ENCODE measurements at places on chromosomes 6 and 20.

DNA sequence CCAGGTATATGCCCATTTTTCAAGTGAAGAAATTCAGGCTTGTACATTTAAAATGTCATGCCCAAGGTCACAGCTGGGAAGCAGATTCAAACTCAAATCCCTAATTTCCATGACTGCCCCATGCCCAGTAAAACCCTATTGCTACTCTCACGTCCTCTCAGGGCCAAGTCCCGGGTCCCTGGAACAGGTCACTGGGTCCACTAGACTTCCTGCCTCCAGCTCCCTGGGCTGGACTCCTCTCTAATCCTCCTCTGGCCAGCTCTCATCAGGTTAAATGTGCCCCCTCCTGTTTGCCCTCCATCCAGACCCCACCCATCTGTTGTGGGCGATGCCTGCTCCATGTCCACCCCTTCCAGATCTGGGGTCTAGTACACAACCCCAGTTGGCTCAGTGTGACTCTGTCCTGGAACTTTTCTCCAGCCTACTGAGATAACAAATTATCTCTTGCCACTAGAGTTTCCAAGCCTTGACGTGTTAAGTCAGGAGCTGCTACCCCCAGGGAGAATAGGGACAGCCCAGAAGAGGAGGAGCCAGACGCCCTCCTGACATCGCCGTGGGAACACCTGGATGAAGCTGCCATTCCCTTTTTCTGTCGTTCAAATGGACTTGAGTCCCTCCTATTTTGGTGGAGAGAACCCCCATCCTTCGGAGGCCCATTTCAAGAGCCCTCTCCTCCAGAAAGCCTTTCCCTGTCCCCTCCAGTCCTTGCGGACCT is 3.7 kb upstream of the SPDEF start:
- DNase-seq = peak; percentile 34

DNA sequence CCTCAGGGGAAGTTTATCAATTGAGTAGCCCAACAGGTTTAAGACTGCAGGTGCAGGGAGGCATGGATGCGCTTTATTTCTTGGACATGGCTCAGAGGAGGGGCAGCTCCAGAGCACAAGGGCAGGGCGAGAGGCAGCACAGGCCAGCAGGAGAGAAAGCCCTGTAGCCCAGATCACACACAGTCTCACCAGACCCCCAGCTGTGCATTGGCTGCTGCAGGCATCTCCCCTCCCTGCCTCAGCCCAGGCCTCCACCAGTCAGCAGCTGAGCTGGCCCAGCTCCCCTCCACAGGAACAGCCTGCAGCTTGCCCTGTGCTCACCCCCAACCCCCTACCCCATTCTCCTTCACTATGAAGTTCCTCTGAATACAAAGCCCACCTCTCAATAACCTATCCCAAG is 24.7 kb downstream of the MRPL14 start:
- no peak for DNase-seq

GRCh38 chr20:32511358-32512046 is 73.6 kb downstream of the NOL4L start:
- DNase-seq = no peak

- no peak for DNase-seq
Measured at GRCh38 chr20:63061051-63061770, 54.4 kb upstream of the BHLHE23 start.

GRCh38 chr6:100988391-100988984 is 107.4 kb upstream of the ASCC3 start:
- DNase-seq = no peak

- no peak for DNase-seq
Measured at GRCh38 chr6:129115471-129115870, 232.5 kb downstream of the LAMA2 start.

DNA sequence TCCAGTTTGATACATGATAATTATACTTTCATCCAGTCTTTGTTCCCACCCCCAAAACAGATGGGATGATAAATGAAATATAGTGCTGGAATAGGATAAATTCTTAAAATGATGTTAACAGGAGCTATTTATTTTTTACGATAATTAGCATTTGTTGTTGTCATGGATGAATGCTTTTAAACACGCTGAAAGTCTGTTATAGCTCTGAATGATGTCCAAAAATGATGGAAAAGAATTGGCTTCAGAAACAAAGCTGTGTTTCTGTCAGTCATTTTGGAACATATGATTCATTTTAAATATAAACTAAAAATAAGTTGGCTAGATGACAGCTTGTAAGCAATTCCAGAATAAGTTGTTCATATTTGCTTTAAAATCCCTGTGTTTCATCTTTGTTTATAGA is 237.4 kb downstream of the GRIK2 start:
- no peak for DNase-seq

DNA sequence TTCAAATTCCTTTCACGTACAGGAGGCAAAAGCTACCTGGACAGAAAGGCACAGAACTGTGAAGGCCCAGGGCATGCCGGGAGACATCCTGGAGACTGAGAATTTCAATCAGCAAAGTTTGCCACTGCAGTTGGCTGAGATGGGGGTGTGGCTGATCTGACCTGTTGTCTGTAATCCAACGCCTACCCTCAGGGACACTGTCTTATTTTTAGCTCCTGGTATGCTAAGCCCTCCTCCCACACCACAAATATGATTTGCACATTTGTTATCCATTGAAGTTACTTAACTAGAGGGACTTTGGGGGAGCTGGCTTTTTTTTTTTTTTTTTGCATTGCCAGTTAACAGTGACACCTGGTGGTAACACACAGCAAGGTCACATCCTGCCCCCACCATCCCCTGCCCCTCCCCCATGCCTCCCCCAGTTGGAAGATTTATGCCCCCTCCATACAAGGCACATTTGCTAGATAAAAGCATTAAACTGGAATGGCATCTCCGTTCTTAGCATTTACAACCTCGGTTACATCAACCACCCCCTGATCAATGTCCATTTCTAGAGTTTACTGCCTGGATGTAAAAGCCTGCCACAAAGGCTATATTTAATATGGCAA is 40.4 kb downstream of the TTI1 start:
- DNase-seq = peak; percentile 63

- DNase-seq = no peak
Measured at GRCh38 chr6:160036331-160036695, 67.4 kb downstream of the IGF2R start.

DNA sequence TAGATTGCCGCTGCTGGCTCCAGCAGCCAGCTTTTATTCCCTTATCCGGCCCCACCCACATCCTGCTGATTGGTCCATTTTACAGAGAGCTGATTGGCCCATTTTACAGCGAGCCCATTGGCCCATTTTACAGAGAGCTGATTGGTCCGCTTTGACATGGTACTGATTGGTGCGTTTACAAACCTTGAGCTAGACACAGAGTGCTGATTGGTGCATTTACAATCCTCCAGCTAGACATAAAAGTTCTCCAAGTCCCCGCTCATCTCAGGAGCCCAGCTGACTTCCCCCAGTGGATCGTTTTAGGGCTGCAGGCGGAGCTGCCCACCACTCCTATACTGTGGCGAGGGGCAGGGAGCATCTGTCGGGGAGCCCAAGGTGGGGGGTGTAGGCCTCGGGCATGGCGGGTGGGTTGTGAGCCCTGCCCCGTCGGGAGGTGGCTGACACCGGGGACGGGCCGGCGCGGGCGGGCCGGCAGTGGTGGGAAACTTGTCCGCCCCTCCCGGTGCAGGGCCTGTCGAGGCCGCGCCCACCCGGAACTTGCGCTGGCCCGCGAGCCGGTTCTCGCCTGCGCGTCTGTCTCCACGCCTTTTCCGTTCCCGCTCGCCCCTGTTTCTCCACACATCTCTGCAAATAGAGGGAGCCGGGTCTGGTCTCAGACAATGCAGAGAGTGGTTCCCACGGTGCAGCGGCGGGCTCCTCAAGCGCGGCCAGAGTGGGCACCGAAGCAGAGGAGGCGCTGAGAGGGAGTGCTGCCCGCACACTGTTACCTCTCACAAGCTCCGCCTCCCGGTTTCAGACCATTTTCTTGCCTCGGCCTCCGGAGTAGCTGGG is 86.1 kb upstream of the STMND1 start:
- peak; percentile 48 for DNase-seq

DNA sequence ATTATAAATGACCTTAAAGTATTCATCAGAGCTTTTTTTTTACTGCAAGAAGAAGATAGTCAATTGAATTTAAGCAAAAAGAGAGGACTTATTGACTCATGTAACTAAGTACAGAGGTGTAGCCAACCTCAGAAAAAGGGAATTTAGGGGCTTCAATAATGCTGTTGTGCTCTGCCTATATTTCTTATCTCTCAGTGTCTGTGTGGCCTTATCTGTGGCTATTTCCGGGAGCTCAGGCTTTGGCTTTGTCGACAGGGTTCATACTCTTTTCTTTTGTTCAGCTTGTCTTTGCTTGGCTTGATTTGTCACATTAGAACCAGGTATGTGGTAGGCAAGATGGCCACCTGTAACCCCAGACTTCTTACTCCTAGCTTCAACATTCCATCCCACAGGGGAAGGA is 38.6 kb upstream of the FABP7 start:
- DNase-seq = no peak

GRCh38 chr20:4813863-4814695 is 92.4 kb downstream of the PRND start:
- no peak for DNase-seq

DNA sequence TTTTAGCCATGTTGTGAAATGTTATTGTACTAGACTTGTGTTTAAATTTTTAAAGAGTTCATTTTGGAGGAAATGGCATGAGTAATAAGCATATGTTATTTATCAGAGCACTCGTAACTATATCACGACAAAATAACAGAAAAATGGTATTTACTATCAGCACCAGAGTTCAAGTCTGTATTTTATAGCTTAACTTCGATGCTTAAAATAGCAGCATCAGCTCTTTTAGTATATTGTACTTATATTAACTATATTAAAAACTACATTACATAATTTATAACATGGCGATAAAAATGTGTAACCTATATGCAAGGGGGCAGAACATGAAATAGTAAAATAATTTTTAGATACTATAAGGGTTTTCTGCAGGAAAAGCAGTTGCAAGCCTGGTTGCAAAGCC is 52.9 kb downstream of the ABRACL start:
- DNase-seq = no peak

DNA sequence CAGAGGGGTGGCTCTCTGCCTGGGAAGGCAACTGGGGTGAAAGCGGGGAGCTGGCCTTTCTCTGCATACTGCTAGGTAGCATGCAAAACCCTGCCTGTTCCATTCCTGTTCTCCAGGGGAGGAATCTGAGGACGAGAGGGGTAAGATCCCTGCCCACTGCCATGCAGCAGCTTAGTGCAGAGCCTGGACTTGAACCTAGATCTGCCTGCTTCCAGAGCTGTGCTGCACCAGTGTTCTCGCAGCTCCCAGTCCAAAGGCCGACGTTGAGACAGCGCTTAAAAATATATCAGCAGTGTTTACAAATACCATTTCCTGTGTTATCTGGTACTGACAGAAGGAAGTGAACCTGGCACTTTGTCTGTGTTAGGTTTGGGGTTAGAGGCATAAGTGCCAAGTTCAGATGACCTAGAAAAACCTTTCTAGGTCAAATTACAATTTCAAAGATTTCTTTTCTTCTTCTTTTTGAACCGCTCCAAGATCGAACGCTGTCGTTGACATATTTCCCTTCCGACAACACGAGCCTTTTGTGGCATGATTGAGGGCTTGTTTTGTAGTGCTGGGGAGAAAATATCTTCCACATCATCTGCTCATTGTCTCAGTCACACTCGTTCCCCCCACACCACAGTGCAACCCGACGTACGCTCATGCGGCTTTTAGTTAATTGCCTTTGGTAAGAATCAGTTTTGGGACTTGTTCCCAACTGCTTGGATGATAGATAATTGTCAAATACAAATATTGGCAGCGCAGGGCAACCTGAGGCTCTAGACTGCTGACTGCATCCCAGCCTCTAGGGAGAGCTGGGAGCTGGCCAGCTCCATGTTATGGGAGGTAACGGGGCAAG is 44.6 kb downstream of the TOX2 start:
- DNase-seq = no peak

GRCh38 chr6:157536223-157536545 is 155.2 kb downstream of the ZDHHC14 start:
- no peak for DNase-seq

GRCh38 chr6:53494076-53494475 is 50.8 kb downstream of the GCLC start:
- DNase-seq = no peak

DNA sequence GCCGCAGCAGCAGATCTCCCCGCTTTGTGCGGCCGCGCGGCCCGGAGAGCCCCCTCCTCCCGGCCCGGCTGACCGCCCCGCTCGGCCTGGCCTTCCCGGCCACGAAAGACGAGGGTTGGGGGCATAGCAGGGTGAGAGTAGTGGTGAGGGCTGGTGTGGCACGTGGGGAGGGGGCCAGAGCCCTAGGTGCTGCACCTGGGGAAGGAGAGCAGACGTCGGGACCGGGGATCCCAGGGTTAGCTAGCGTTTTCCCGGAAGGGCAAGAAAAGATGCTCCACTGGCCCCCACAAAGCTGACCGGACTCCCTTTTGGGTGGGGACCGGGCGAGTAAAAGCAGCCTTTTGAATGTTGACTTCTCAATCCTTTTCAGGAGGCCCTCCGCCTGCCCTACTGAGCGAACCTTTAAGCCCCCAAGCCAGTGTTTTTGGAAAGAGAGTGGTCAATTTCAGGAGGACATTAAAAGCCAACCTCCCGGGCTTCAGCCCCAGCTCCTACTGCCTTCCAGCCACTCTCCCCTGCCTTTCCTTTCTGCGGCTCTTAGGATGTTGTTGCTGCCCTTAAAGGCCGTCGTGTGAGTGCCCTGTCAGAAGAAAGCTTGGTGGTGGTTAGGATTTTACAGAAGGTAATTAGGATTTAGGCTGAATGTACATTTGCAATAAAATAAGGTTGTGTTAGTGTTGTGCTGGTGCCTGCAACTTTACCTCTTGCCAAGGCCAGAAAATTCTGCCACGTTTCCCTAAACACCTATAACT is 648 bp upstream of the BACH2 start:
- DNase-seq = no peak

DNA sequence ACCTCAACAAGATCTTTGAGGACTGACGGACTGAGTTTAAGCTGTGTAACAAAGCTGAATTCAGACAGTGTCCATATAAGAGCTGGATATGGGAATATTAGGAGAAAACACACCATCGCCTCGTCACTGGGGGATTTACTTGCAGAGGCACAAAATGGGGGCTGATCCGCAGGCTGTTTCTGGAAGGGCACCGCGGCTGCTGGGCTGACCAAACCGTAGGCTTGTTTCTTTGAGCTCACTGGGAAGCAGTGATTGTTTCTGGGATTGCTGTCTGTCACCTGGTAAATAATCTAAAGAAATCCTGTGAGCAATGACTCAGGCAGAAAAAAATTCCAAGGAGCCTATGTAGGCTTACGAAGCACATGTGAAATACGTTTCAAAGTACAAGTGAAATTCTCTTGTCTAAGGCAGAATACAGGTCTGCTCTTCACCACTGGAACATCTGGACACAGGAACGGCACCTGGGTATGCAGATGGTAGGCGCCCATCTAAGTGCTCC is 63.9 kb upstream of the MPC1 start:
- no peak for DNase-seq

DNA sequence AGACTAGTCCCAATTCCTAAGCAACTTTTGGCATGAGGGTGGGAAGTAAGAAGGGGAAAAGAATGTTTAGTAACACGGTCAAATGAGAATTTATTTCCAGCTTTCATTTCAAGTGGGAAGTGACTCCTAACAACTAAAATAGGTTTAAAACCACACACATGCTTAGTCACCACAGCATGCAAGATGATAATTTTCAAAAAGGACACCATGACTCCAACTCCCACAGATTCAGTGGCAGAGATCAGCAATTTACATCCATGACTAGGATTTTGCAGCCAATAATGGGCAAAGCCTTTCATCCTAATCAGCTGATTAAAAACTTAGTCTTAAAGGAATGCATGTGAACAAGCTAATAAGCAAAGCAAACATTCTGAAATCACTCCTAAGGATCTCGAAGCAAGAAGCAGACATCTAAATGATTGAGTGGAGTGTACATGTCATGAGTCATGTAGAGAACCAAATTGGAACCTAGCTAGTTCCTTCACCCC is 48.1 kb upstream of the GCLC start:
- DNase-seq = no peak
